ENCODE measurements at places on chromosomes 4 and X.

GRCh38 chr4:150039274-150040127 lies 38.7 kb upstream of the DCLK2 start:
- no peak for DNase-seq

- DNase-seq, result no peak
Observed at GRCh38 chrX:19512961-19513360, 2.3 kb downstream of the MAP3K15 start.

DNA sequence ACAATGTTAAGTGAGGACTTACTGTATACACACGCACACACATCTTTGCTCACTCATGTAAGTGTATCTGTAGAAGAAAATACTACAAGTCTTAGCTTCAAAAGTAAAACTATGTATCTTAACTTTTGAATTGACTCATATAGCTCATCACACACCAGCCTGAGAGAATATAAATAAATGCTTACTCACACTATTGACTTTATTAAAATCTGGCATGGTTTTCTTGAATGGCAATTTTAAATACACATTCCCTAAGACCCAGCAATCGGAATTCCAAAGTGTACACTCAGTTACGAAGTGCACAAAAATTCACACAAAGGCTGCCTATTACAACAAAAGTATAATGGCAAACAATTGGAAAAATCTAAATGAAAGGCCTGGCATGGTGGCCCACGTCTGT lies 2.0 kb downstream of the ERCC6L start:
- no peak for DNase-seq

DNA sequence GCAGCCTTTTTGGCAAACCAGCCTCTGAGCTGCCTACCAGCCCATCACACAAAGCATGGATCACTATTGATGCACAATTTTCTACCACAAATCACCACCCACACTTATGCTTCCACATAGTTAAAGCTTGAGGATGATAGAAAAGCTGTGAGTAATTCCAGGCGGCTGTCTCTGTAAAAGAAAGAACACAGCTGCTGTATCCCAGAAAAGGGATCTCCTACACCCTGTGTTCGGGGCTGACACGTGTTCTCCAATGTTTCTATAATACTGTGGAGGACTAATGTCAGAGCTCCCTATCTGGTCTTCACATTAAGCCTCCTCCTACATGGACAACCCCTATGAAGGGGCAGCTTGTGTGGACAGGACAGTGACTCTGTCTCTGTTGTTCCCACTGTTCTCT lies 12.5 kb upstream of the BRS3 start:
- no peak for DNase-seq

GRCh38 chr4:23333556-23333945 lies 556.3 kb downstream of the PPARGC1A start:
- DNase-seq, result no peak

DNA sequence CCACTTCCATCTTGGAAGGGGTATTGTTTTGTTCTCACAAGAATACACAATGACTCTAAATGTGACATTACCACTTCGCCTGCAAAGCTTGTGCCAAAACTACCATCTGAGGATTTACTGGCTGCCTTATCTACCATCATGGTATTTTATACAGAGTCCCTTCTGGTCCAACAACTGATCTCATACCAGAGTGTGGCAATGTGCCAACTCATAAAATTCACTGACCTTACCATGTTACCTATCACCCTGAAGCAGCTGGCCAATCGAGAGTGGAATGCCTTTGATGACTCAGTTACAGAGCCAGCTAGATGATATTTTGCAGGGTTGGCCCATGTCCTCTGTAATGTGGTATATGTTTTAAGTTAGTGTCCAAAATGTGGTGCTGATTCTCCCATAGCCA lies 3.8 kb upstream of the SERPINA7 start:
- no peak for DNase-seq

- DNase-seq, result no peak
Observed at GRCh38 chr4:184166736-184167135, 50.9 kb downstream of the ENPP6 start.

GRCh38 chr4:87009095-87009648 lies 74.4 kb downstream of the AFF1 start:
- no peak for DNase-seq

GRCh38 chrX:100447655-100448397 lies 37.8 kb upstream of the PCDH19 start:
- DNase-seq, result peak; percentile 36

DNA sequence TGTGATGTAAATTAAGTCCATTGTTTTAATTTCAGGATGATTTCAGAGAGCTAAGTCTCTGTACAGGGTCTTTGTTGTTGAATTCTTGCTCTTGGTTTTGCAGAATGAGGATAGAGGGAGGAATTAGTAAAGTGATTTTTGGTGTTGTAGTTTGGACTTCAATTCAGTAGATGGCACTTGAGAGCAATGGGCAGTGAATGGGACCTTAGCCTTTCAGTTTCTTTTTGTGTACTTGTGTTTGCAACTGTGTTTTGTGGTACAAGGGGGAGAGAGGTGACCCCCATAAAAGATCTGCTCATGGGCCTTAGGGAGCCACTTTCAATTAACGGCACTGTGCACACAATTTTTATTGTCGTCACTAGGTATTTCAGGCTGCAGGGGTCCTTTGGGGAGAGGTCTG lies 340.0 kb downstream of the DCAF12L2 start:
- no peak for DNase-seq

- DNase-seq, result no peak
Observed at GRCh38 chr4:56531149-56531770, 25.7 kb downstream of the ARL9 start.

- DNase-seq, result no peak
Observed at GRCh38 chr4:76651616-76652015, 216.6 kb downstream of the SHROOM3 start.

- DNase-seq, result no peak
Observed at GRCh38 chrX:150058728-150059127, 120.4 kb upstream of the EOLA2 start.

DNA sequence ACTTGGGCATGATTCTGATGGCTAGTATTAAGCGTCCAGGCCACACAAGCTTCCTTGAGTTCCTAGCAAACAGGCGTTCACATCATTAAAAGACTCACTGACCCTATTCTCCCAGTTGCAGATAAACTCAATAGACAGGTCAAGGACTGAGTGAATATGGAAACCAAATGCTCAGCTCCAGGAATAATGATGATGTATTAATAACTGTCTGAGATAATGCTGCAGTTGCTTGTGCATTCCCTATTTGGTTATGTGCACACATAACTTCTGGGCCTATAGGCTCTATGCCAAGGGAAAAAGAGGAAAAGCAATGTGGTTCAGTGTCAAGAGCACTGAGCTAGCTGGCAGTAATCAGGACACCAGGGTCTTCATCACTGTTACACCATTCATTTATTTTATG lies 3.5 kb downstream of the RAB9B start:
- DNase-seq, result no peak

DNA sequence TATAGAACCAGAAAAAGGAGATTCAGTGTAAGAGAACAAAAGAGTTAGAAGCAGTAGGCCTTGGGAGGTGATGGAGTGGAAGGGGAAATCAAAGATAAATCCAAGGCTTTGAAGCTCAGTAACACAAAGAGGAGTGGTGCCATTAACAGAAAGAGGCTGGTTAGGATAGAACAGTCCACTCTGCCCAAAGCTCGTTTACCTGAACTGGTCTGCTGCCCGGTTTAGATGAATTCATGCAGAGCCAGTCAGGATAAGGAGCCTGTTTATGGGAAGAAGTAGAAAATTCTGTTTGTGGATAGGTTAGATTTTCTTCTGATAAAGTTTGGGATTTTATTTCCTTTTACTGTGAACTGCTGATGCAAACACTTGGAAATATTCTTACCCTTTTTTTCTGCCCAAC lies 80.6 kb downstream of the HMGB2 start:
- no peak for DNase-seq

DNA sequence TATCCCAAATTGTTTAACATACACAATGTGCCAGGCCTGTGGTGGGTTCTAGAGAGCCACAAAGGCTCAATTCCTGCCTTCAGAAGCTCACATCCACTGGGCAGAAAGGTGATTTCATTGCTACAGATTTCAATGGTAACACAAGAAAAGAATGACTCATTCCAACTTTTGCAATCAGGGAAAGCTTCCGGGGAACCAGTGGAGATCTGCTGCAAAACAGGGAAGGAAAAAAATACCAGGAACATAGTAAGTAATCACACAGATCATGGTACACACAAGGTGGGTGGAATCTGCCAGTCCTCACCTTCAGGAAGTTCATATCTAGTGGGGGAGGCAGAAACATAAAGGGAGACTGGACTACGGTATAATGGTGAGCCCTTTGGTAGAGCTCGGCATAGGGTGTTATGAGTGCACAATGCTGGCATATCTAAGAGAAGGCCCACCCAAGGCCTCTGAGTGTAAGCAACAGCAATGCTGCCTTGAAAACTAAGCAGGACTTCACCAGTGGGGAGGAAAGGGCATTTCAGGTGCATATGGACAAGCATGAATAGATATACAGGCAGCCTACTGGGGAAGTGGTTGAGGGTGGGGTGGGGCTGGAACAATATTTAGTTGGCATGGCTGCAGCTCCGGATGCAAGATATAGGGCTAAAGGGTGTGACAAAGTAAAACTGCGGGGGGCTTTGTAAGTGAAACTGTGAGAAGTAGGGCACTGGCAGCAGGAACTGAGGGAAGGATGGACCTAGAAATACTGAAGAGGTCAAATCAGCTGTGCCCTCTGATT lies 24.2 kb downstream of the GPRIN3 start:
- no peak for DNase-seq

GRCh38 chr4:123517176-123517575 lies 120.6 kb downstream of the SPRY1 start:
- DNase-seq, result no peak

DNA sequence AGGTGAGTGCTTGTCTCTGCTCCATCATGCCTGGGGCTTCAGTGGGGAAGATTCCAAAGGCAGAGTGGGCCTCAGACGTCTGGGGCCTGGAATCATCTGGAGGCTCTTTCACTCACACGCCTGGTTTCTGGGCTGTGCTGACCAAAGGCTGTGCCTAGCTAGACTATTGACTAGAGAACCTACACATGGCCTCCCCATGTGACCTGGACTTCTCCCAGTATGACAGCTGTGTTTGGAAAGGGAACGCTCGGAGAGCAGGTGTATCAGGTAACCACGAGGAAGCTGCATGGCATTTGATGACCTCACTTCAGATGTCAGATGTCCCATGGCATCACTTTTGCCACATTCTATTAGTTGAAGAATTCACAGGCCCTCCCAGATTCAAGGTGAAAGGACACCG lies 51.0 kb downstream of the ADGRL3 start:
- no peak for DNase-seq

DNA sequence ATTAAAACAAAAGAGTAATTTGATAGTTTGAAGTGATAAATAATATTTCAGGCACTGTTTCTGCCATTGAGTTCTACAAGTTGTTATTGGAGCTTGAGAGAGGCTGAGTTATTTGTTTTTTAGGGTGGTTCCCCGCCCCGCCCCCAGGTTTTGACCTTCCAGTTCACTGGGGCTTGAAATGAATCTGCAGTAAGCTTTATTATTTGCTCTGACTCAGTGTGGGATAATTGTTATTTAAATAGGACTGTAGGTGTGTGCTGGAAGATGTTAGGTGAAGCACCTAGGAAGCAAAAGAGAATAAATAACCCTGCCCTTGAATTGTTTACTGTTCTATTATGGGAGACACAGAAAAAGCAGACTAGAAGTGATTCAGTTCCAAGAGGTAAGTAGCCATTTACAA lies 81.2 kb upstream of the KCNIP4 start:
- DNase-seq, result no peak

DNA sequence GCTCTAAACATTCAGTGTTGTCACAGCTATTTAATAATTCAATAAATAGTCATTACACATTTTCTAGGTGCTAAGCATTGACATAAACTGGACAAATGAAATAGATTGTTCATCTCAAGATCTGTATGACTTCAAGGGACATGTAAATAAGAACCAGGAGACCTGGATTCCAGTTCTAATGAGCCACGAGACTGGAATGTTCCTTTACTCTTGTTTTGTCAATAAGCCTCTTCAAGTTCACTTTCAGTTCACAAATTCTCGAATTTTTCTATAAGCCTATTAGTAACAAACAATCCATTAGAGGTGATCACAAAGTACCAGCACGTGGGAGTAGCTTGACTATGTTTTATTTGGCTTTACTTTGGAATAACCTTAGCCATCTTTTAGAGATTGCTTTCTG lies 514.0 kb upstream of the SMIM31 start:
- no peak for DNase-seq

DNA sequence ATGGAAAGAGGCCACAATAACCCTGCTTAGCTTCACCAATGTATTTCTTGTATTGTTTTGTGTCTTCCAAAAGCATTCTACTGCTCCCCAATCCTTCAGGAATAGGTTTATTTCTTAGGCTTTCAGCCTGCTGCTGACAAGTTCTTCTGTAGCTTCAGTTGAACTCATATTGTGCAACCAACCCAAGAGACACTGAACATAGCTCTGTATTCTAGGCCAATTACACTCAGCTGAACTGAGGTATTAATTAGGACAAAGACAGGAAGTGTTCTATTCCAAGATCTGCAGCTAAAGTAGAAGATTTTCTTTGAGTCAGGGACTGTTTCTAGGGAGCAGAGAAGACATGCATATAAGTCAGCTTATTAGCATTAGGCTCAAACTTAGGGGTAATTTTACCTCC lies 151.8 kb downstream of the LHFPL1 start:
- no peak for DNase-seq

DNA sequence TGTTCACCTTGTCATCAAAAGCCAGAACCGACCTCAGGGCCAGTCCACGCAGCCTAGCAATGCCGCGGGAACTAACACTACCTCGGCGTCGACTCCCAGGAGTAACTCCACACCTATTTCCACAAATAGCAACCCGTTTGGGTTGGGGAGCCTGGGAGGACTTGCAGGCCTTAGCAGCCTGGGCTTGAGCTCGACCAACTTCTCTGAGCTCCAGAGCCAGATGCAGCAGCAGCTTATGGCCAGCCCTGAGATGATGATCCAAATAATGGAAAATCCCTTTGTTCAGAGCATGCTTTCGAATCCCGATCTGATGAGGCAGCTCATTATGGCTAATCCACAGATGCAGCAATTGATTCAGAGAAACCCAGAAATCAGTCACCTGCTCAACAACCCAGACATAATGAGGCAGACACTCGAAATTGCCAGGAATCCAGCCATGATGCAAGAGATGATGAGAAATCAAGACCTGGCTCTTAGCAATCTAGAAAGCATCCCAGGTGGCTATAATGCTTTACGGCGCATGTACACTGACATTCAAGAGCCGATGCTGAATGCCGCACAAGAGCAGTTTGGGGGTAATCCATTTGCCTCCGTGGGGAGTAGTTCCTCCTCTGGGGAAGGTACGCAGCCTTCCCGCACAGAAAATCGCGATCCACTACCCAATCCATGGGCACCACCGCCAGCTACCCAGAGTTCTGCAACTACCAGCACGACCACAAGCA lies 898 bp downstream of the UBQLN2 start:
- no peak for DNase-seq

GRCh38 chr4:146842876-146843275 lies 102.8 kb downstream of the TTC29 start:
- DNase-seq, result no peak

GRCh38 chrX:118901991-118902390 lies 72.4 kb upstream of the LONRF3 start:
- DNase-seq, result no peak

- no peak for DNase-seq
Observed at GRCh38 chrX:103099691-103100090, 6.7 kb upstream of the NXF3 start.
